ENCODE measurements at places on chromosomes 2 and 18. TPM values are rescaled to one million over a fixed set of nuclear protein-coding genes. Genes with fewer than 3 reads are reported as not detected.

The IL1R1 gene
- polyA plus RNA-seq = 82.1 TPM

The TNFRSF11A gene
- 3.6 TPM for polyA plus RNA-seq

The TMEFF2 gene
- 0.05 TPM for polyA plus RNA-seq

The TGFBRAP1 gene
- 6.1 TPM for polyA plus RNA-seq

The RAPGEF4 gene
- 3.6 TPM for polyA plus RNA-seq

The EVX2 gene
- not detected for polyA plus RNA-seq

The FIGN gene
- 0.21 TPM for polyA plus RNA-seq

The PHLPP1 gene
- 3.2 TPM for polyA plus RNA-seq

The RRM2 gene
- 4.2 TPM for polyA plus RNA-seq

The AQP12A gene
- 0.34 TPM for polyA plus RNA-seq

The DSEL gene
- polyA plus RNA-seq = 1.6 TPM

The ARHGAP15 gene
- polyA plus RNA-seq = 55.8 TPM

The CXCR4 gene
- polyA plus RNA-seq = 942 TPM

The FOXI3 gene
- 0.14 TPM for polyA plus RNA-seq

The HOXD12 gene
- not detected for polyA plus RNA-seq

The AFTPH gene
- polyA plus RNA-seq = 76.0 TPM

The CD207 gene
- 2.6 TPM for polyA plus RNA-seq

The IL36G gene
- 2.7 TPM for polyA plus RNA-seq

The IL1F10 gene
- 1.1 TPM for polyA plus RNA-seq

The PDCL3 gene
- 29.5 TPM for polyA plus RNA-seq

The DPP10 gene
- 0.02 TPM for polyA plus RNA-seq

The CRYBA2 gene
- 0.55 TPM for polyA plus RNA-seq

The RAB6C gene
- polyA plus RNA-seq = 0.05 TPM

The KATNAL2 gene
- polyA plus RNA-seq = 6.5 TPM

The SMPD4 gene
- 42.6 TPM for polyA plus RNA-seq

The DSG1 gene
- 3.7 TPM for polyA plus RNA-seq

The TLX2 gene
- polyA plus RNA-seq = 0.11 TPM

The RAD51AP2 gene
- polyA plus RNA-seq = 0.18 TPM

The PLCL1 gene
- polyA plus RNA-seq = 7.8 TPM

The ICOS gene
- polyA plus RNA-seq = 16.9 TPM

The LHCGR gene
- 0.21 TPM for polyA plus RNA-seq

The KCNK3 gene
- polyA plus RNA-seq = 0.71 TPM

The TRABD2A gene
- polyA plus RNA-seq = 13.8 TPM

The BCL2 gene
- polyA plus RNA-seq = 11.7 TPM

The KLHL14 gene
- 0.64 TPM for polyA plus RNA-seq

The TBR1 gene
- 0.02 TPM for polyA plus RNA-seq

The NEMP2 gene
- polyA plus RNA-seq = 1.9 TPM

All from thymus (tissue), 14 donors.